ENCODE measurements at places on chromosomes 7 and 10.

GRCh38 chr7:18558503-18558902 lies 63.0 kb downstream of the HDAC9 start:
- no peak for DNase-seq

- no peak for DNase-seq
These were observed 36.2 kb downstream of the PDLIM1 start for GRCh38 chr10:95254629-95255028.

- DNase-seq: no peak
These were observed 48.4 kb upstream of the CUL1 start for GRCh38 chr7:148650232-148650858.

DNA sequence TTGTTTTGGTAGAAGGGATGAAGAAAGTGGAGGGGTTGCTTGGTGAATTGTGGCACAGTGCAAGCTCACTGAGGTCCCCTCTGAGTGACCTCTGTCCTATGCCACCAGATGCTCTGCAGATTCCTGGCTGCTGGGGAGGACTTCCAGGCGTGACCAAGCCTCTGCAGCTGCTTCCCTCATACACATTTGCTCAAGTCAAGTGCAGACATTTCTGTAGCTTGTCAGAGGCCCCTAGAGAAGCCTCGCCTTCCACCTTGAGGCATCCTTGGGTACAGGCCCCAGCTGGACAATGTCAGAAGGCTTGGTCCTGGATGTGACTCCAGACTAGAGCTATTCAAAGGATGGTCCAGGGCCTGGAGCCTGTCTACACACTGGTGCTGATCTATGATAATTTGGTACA lies 464.2 kb downstream of the PLXNA4 start:
- DNase-seq: no peak

DNA sequence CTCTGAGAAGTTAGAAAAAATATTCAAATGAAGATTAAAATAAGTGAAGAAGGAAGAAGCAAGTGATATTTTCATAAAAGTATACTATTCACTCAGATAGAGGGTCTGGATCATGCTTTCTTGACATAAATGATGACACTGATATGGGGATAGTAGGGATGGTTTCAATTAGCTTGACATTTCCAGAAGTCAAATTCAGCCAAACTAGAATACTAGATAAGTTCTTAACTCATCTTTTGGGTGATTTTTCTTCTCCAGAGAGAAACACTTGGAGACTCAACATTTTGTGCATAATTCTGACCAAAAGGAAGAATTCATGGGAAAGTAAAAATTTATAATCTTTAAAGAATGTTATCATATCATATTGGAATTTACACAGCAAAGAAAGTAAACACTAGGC lies 152.0 kb upstream of the LRGUK start:
- no peak for DNase-seq

DNA sequence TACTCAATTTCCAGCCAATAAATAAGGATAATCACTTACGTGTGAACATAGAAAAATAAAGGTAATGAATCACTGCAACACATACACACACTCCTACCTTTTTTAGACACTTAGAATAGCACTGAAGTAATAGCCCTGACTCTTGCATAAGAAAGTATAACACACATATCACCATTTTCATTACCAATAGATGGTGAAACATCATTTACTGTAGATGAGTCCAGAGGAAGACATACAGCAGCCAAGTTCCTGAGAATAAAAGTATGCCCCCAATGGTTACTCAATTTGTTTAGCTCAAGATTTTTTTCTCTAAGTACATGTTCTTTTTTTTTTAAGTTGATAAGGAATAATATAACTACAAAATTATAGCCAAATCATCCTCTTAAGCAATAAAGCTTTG lies 316.3 kb downstream of the PARD3 start:
- no peak for DNase-seq

GRCh38 chr7:159024280-159024951 lies 120.3 kb downstream of the VIPR2 start:
- DNase-seq: no peak

DNA sequence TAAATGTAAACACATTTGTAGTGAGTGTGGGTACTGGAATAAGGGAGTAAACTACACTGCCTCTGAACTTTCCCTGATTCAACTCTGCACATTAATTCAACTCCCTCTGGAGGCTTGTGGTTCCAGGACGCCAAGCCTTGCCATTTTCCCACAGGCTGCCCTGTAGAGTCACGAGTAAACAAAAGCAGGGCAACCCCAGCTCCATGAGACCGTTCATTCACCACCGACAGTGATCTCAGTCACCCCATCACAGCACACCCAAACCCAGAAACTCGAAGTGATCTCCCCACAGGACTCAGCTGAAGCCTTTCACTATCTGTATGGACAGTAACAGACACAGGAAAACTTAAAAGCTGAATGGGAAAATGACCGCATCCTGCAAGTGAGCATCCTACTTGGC lies 218.8 kb upstream of the FRMD4A start:
- DNase-seq: no peak

DNA sequence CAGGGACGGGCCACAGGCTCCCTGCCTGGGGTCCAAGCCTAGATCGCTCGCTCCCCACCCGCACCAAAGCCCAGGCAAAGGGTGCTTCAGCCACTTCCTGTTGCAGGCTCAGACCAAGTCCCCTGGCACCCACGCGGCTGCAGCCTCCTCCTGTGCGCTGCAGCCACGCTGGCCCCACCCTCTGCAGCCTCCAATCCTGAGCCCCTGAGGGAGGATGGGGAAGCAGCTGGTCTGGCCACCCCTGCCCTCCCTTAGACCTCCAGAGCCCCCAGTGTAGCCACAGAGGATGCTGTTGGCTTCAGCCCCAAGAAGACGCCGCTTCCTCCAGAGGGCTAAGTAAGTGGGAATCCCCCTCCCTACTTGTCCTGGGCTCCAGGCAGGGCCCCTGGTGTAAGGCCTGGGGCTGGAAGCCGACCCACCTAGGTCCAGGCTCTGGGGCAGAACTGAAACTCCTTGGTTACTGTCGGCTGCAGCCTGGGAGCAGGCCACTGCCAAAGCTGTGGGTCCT lies 9.4 kb downstream of the LIMK1 start:
- DNase-seq: no peak

DNA sequence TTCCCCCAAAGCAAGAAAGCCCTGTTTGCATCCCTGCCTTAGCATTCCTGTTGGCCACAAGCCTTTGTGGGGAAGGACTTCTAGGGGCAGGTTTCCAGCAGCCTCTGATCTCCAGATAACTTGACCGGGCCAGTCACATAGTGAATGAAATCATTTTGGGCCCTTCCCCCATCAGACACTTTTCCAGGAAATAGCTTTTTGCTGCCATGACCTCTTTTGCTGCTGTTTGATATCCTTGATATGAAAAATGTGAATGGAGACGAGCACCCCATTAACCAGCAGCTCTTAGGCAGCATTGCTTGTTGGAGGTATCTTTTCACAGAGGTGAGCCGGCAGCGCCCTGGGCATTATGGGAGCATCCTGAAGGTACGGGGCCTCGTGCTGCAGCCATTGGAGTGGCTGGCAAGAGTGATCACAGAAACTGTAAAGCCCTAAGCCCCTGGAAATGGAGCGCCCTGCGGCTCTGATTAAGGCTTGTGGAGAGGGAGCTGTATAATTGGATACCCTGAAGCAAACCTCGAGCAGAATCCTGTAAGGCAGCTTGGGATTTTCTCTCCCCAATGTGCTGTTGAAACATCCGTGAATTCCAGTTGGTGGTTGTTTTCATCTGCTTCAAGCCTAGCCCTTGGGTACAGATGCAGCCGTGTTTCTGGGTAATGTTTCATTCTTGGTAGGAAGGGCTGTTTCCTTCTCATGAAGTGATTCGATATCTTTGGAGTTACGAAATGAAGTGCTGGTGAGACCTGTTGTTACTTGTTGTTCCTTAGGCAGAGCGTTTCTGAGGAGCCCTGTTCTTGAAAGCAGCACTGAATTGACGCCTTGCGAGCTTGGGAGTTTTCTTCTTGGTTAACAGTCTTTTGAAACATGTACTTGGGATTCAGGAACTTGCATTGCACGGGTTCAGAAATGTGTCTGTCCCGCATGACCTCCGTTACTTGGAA lies 179.0 kb downstream of the PTEN start:
- DNase-seq: no peak

DNA sequence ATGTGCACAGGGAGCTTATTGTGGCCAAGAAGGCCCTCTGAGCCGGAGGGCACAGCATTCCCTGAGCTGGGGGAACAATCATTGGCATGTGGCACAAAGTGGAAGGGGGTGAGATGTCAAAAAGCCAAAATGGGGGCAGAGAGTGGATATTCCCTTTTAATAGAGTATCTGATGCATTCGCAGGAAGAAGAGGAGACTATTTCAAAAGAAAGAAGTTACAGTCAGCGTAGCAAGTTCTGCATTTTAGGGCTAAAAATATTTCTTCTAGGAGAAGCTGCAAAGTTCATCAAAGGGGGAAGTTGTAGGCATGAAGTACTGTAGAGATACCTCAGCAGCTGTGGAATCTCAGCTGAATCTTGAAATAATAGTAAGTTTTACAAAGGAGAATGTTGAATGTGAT lies 136.0 kb upstream of the WDR11 start:
- DNase-seq: no peak

- peak; percentile 2 for DNase-seq
These were observed at the start of gene UBTD1 for GRCh38 chr10:97498841-97499560. TSS of gene UBTD1 (plus strand) at chr10:97498924. CDS start at chr10:97499204, 280 bp downstream.

DNA sequence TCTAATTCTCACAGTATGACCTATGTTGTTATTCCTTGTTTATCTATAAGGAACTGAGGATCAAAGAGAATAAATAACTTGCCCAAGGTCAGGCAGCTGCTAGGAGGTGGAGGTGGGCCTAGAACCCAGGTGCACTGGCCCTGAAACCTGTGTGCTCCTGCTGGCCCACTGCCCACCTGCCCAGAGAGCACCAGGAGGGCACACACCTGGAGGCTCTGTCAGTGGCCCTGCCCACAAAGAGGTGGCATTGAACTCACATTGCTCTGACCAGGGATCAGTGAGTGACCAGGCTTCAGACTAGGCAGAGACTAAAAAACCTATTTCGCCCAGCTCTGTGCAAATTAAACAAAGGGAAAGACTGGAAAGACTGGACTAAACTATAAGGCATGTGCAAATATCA lies 210.6 kb downstream of the TNS3 start:
- DNase-seq: no peak

DNA sequence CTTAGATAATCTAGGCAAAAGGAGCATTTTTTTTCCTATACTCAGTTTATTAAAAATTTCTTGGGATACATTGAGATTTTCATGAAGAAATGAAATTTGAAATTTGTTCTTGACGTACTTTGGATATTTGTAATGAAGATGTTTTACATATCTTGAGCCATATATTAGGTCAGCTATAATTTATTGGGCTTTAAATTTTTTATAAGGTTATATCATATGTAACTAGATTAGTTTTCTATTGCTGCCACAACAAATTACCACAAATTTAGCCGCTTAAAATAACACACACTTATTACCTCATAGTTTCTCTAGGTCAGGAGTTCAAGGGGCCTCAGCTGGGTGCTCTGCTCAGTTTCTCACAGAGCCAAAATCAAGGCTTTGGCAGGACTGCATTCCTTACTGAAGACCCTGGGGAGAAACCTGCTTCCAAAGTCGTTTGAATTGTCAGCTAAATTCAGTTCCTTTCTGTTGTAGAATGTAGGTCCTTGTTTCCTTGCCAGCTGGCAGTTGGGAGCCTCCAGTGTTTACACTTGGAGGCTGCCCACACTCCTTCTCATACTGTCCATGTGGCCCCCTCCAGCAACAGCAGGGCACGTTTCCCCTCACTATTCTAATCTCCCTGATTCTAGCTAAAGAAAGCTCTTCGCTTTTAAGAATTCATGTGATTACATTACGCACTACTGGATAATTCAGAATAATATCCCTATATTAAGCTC lies 42.6 kb upstream of the DNAH11 start:
- DNase-seq: no peak

- no peak for DNase-seq
These were observed 10.1 kb downstream of the FZD8 start for GRCh38 chr10:35632027-35632426.

- DNase-seq: no peak
These were observed 6.4 kb downstream of the HEPACAM2 start for GRCh38 chr7:93219868-93220267.

- DNase-seq: no peak
These were observed 23.4 kb downstream of the ZPBP start for GRCh38 chr7:50069613-50070012.

DNA sequence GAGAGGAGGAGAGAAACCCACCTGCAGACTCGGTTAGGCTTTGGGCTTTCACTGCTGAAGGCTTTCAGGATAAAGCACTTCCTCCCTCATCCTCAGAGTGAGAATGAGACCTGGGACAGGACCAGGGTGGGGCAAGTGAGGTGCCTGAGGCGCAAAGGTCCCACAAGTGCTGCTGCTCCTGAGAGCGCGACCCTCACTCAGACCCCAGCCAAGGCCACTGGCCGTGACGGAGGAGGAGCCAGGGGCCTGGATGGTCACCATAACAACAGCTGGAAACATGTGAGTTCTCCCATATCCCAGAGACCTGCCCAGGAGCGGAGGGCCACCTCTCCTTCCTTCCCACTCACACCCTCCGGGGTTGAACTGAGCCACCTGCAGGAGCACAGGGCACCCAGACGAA lies 46.9 kb upstream of the MKRN1 start:
- no peak for DNase-seq

DNA sequence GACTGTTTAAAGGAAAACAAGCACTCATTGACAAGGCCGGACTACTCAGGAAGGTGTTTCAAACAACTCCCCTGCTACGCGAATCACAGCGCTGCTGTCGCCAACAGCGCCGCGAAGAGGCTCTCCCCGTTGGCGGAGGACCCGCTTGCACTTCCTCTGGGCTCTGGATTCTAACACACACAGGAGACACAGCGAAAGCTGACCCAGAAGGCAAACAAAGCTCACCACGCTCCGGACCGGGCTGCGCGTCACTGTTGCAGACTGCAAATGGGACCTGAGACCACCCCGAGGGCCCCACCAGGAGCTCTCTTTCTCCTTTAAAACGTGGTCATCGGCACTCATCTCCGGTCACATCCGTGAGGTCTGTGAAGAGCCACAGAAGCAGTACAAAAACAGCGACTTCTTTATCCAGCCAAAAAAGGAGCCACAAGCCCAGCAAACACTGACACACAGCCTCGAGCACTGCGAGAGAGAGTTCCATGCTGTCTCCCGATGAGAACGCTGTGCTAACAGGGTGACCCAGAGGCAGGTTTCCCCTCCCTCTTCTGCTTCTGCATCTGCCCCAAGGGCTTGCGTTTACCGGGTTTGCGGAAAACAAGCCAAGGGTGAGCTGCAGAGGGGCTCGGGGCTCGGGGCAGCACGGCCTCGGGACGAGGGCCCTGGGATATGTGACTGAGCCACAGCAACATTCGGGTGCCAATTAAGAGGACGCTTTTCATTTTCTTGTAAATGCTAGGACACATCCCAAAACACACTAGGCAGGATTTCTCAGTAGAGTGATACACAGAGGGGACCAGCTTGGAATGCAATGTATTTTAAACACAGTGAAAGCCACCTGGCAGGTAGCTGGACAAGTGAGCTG lies 41.3 kb downstream of the AMZ1 start:
- DNase-seq: no peak

GRCh38 chr7:6536262-6537260 lies 14.7 kb downstream of the GRID2IP start:
- DNase-seq: no peak

DNA sequence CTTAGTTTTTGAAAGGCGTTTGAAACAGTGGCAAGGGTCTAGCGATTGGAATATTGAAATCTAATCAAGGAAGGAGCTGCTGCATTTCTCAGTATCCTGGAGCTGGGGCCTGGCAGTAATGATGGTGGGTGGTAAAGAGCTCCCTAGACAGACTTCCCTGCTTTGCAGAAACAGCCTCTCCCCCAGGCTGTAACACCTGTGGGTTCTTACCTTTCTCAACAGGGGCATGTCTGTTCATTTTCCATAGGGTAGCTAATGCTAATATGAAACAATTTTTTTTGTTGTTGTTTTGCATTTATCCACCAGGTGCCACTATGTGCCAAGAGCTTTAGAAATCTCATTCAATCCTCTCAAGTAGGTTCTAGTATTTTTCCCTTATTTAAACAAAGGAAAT lies 345.5 kb downstream of the REEP3 start:
- no peak for DNase-seq
